ENCODE measurements at places on chromosomes 7 and 10. TPM values are rescaled to one million over a fixed set of nuclear protein-coding genes. Genes with fewer than 3 reads are reported as not detected.

- H3K27me3 ChIP-seq, result no peaks in the 10 kb centered on the region
- H3K4me3 ChIP-seq, result no peak overlapping the region
- peak; percentile 31 for DNase-seq
These were observed 33.9 kb upstream of the SLC29A3 start for GRCh38 chr10:71285180-71285545.

- no peak for DNase-seq
- no peaks in the 10 kb centered on the region for H3K27me3 ChIP-seq
- no peak overlapping the region for H3K27ac ChIP-seq
These were observed 188.1 kb downstream of the MGMT start for GRCh38 chr10:129655007-129655678.

Gene TMEM130
- not detected for total RNA-seq

GRCh38 chr7:16484453-16485158 is 19.1 kb upstream of the SOSTDC1 start:
- H3K36me3 ChIP-seq, result no peaks in the 10 kb centered on the region
- H3K4me3 ChIP-seq, result no peak overlapping the region
- H3K27ac ChIP-seq, result no peak overlapping the region
- H3K27me3 ChIP-seq, result peaks cover 8% of the 10 kb centered on the region
- H3K4me1 ChIP-seq, result no peaks in the 10 kb centered on the region

Gene PRPS1L1
- total RNA-seq, result not detected
